HuH-7.5 (cell line): ENCODE measurements at places on chromosomes 4 and X.

GRCh38 chr4:726235-726787, 20.7 kb downstream of the PCGF3 start:
- DNase-seq = no peak

DNA sequence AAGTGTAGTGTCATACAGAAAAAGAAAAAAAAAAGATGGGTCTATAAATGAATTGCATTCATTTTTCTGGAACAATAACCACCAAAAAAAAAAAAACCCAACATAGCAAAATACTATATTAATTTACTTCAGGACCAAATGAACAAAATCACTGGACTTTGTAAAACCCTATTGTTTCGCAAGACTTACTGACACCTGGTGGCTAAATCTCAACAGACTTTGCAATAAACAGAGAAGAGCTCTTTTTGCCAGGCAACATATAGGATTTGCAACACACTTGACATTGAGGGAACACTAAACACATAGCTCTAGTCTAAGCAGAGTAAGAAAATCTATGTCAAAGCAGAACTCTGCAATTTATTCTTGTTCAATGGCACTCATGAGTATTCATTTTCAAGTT, 990.2 kb downstream of the STPG2 start:
- DNase-seq = no peak

- no peak for DNase-seq
These were observed 48.2 kb upstream of the PCDH7 start for GRCh38 chr4:30671926-30672448.

- no peak for DNase-seq
These were observed 89.9 kb upstream of the FAT1 start for GRCh38 chr4:186813377-186814068.

- DNase-seq = no peak
These were observed 36.1 kb downstream of the COPS4 start for GRCh38 chr4:83071116-83071515.

GRCh38 chr4:140813804-140814203, 57.6 kb upstream of the TBC1D9 start:
- no peak for DNase-seq
